ENCODE measurements at places on chromosomes 7 and 10.

DNA sequence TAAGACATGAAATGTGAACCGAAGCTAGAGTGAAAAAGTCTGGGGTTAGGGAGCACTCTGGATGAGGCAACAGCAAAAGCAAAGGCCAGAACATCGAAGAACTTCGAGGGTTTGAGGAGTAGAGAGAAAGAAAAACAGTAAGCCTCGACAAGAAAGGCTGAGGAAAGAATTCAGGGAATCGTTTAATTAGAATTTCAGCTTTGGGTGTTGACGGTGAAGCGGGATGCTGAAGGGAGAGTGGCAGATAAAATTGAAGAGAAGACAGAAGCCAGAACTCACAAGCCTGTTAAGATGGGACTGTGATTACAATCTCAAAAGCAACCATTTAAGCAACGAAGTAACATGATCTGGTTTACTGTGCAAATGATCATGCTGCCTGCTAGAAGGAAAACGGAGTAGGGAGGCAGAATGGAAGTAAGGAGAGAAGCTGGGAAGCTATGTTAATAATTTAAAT lies 2.1 kb downstream of the TRDMT1 start:
- peak; percentile 74 for DNase-seq

GRCh38 chr10:8051851-8052257 lies 2.6 kb upstream of the GATA3 start:
- DNase-seq = no peak

- no peak for DNase-seq
Observed at GRCh38 chr10:106189292-106189691, 975.2 kb downstream of the SORCS1 start.

DNA sequence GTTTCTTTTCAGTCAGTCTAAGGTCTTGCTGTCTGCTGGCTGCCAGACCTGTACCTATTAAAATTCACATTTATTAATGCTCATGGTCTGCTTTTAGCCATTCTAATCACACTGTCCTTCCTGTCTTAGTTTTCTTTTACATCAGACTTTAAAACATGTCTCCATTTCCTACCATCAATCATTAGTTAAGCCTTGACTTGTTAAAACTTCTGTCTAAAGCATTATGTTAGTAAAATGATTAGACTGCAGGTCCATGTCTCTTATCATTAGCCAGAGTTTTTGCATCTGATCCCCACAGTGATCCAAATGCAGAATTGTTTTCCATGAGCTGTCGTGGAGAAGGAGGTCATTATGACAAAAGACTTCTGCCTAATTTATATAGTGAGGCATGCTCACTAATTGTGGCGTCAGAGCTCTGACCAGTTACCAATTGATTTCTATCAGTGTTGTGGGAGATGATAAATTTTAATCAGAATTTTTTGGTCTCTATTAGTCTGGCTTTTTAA lies 226.5 kb downstream of the DKK1 start:
- DNase-seq = no peak

DNA sequence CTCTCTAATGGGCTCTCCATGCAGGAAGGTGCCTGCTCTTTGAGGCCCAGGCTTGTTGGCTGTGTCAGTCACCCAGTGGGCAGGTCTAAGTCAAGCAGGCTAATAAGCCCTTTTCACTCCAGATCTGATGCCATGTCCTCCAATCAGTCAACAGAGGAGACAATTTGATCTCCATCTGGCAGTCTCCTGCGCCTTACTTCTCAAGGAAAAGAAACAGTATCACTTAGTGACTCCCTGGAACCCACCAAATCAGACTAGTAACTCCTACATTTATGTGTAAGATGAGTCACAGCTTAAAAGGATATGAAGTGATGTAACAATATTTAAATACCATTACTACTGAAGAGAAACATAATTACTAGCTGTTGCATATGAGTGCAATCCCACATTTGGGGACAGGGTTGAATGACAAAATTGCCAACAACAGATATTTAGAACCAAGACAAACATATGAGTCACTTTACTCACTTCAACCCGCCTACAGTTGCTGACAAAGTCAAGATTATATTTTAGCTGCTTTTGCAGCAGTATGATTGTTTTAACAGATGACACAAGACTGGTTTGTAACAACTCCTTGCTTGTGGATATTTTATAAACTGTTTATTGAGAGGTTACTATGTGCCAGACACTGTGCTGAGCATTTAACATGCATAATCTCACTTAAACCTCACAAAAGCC lies 72.1 kb downstream of the USP6NL start:
- DNase-seq = peak; percentile 29

- no peak for DNase-seq
Observed at GRCh38 chr7:67692425-67692824, 695.8 kb downstream of the TYW1 start.

- DNase-seq = no peak
Observed at GRCh38 chr7:44431091-44431608, 59.3 kb downstream of the NUDCD3 start.

GRCh38 chr7:91344911-91345310 lies 80.7 kb downstream of the FZD1 start:
- no peak for DNase-seq
